Globus pallidus (tissue), 1 donor: ENCODE measurements at places on chromosomes 5 and 9.

DNA sequence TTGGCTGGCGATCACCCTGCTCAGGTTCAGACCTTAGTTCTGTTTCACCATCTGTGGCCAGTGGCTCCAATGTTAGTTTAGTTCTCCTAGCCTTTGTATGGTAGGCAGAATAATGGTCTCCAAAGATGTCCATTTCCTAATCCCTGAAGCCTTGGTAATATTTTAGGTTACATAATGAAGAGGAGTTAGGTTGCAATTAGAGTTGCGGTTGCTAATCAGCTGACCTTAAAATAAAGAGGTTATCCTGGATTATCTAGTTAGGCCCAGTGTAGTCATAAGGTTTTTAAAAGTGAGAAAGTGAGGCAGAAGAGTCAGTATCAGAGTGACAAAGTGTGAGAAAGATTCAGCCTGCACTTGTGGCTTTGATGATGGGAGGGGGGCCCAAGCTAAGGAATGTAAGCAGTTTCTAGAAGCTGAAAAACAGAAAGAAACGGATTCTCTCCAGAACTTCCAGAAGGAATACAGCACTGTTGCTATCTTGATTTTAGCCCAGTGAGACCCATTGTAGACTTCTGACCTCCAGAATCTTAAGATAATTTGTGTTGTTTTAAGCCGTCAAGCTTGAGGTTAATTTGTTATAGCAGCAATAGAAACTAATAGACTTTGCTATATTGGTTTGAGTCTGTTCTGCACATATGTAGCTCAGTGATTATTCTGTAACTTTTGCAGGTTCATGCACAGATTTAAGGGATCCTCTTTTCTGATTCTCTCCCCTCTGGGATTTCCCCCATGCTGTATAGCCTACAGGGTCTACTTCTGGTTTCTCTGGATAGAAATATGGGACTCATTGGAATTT, 21.6 kb downstream of the LNPEP start:
- no peak for DNase-seq

GRCh38 chr5:93598091-93599000, 15.3 kb downstream of the NR2F1 start:
- no peak for DNase-seq

GRCh38 chr9:132762896-132763295, 92.6 kb downstream of the GTF3C4 start:
- DNase-seq = no peak

- no peak for DNase-seq
Observed at GRCh38 chr5:139058121-139058520, 140.0 kb downstream of the SIL1 start.

DNA sequence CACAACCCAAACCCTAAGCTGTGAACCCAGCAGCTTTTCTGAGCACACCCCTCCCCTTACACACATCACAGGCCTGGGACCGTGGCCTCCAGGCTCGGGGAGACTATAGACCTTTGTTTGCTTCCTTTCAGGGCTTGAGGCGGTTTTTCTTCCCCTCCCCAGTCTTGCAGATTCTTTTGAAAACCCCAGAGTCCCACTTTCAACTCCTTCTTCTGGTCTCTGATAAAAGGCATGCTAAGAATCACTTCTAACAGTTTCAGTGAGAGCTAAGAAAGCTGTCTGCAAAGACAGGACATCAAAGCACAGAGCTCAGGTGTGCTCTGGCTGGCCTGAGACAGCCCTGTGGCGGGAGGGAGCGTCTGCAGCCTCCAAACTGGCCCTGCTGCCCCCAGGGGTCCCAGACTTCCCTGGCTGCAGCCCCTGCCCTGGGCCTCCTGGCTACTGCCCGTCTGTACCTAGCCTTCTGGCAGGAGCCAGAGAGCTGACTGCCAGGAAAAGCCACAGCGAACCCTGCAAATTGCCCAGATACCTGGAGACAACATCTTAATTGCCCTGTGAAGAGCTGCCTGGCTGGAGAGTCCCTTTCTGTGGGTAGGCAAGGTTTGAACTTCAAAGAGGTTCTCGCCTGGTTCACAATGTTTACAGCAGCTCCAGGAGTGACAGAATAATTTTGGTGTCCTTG, 138.9 kb downstream of the GADD45G start:
- no peak for DNase-seq

GRCh38 chr5:176789873-176790615, 20.3 kb upstream of the UNC5A start:
- DNase-seq = no peak

DNA sequence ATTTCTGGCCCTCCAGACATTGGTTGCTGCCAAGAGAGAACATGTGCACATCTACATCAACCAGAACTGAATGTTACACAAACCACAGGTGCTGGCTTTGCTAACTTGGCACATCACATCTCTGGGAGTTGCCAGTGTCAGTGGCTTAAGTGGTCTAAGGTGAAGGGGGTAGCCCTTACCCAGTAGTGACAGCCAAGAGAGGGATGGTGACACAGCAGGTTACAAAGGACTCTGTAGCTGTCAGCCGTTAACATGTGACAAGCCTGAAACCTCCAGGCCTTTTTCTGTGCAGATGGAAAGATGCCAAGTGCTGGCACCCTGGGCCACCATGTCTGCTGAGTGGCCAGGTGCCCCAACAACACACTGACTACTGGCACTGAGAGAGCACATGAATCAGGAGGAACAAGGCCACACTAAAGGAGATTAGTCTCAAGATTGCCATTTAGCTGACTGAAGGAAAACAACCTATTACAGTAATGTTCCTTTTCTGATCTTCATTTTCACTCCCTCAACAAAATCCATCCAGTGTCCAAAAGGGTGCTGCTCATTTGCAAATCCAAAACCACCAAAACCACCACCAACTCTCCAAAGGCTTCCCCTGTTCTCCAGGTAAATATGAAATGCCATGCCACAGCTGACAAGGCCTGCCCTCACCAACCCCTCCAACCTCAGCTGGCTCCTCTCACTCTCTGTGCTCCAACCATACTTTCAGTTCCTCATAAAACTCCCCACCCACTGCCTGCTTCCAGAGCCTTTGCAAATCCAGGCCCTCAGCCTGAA, 20.2 kb downstream of the SIL1 start:
- DNase-seq = no peak

DNA sequence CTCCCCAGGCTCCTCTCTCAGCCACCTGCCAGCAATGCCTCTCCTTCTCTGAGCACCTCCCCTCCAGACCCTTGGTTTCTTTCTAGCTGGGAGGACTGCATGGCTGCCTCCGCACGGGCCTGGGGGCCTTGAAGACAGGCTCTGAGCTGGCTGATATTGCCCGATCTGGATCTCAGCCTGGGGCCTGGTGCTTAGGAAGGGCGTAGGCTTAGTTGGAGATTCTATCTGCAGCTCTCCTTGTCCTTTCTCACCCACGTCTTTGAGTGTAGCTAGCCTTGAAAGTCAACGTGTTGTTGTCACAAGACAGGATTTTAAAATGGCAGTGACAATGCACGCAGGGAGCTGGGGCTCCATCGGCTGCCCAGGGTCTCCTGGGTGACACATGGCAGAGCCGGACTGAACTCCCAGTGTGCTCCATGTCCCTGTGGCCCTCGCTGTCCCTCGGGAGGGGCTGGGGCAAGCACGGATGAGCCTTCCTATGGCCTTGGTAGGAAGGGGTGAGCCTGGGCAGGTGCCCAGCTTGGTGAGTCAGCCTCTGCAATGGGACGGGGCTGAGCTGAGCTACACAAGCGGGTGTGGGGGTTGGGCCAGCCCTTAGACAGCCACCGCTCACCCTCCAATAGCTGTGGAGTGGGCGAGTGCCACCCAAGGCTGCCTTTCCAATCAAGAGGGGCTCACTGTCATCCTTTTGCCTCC, 9.4 kb downstream of the ADAMTSL2 start:
- DNase-seq = no peak

DNA sequence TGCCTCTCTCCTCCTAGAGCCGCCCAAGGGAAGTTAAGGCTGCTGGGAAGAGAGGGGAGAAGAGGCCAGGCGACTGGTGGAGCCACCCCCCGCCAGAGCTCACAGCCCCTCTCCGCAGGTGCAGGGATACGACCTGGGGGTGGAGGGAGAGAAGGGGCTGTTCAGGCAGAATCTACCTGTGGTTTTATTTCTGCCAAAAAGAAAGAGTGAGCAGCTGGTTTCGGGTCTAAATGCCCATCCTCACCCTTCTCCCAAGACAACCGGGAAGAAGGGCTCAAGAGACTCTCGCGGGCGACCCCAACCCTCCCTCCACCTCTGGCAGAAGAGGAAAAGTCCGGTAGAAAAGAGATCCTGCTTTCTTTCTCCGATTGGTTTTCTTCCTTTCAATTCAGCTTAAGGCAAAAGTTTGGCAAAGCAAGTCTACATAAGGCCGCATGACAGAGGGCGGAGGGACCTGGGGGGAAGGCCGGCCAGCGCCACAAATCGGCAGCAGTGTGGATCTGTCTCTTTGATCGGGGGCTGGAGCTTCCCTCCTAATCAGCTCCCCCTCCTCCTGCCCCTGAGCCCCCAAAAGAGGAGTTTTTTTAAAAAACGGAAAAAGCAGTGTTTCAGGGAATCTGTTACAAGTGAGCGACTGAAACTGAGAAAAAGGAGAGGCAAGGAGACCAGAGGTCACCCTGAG, 16.3 kb downstream of the FAM78A start:
- no peak for DNase-seq
